Panc1 (cell line): ENCODE measurements at places on chromosomes 5 and 9. TPM values are rescaled to one million over a fixed set of nuclear protein-coding genes. Genes with fewer than 3 reads are reported as not detected.

DNA sequence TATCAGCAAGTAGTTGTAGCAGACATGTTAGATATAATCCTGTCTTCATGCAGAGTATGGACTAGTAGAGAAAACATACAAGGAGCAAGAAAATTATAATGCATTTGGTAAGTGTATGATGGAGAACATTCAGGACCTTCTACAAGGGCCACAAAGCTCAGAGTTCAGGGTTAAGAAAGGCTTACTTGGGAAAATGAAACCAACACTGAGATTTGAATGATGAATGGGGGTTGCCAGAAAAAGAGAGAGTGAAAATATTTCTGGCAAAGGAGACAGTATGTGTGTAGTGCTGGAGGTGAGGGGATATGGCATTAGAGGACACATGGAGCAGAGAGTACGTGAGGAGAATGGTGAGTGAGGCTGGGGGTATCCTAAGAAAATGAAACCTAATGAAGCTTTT, 169.8 kb upstream of the STK32A start:
- DNase-seq: no peak

DNA sequence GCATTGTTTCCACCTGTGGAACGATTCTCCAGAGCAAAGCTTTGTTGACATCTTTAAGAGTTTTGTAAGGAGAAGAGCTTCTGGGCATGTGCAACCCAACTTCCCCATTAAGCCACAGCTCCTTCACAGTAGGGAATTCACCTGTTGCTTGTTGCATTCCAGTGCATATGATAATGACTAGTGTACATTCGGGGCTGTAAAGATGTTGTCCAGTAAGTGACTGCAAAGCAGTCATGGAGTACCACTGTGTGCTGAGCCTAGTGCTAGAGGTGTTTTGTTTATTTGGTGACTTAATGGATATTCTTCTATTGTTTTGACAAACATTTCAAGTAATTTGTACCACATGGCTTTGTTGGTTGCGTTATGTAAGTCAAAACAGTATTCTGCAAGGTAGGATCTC, 12.8 kb downstream of the UGCG start:
- DNase-seq: no peak

- DNase-seq: no peak
Measured at GRCh38 chr5:178529080-178529479, 61.1 kb downstream of the COL23A1 start.

Gene SV2C
- not detected for total RNA-seq

GRCh38 chr5:79023348-79023747, 38.2 kb upstream of the ARSB start:
- no peak for DNase-seq

DNA sequence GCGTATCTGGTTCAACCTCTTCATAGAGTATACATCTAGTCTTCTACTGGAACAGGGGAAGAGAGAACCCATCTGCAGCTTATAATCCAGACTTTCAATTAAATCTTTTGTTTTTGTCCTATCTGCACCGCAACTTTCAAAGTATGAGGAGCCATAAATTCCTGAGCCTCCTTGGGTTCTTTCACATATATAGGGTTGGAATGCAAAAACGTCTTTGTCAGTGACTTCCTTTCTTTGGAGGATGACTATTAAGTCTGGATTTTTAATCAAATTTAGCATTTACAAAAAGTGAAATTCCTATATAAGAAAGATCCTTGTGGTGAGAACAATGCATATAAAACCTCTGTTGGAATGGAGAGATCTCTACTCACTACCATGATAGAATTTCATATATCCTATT, 370.8 kb downstream of the TMEM38B start:
- DNase-seq: no peak

DNA sequence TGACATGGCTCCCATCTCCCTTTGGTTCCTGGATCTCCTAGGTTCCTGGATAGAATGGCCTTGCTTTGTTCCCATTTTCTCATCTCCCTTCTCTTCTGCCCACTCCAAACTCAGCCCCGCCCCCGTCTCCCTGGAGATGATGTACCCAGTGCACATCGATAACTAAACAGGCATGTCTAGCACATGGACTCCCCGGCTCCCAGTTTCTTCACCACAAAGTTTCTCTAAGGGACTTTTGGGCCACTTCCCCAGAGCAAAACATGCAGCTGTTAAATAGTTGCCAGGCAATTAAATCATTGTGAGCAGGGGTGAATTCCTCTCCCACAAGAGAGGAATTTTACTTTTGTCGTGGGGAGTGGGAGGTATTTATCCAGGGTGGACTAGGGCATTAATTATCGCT, 259.0 kb downstream of the GADD45G start:
- no peak for DNase-seq

GRCh38 chr9:15246708-15247107, 60.3 kb downstream of the TTC39B start:
- DNase-seq: no peak

Gene CMYA5
- total RNA-seq: 0.31 TPM

DNA sequence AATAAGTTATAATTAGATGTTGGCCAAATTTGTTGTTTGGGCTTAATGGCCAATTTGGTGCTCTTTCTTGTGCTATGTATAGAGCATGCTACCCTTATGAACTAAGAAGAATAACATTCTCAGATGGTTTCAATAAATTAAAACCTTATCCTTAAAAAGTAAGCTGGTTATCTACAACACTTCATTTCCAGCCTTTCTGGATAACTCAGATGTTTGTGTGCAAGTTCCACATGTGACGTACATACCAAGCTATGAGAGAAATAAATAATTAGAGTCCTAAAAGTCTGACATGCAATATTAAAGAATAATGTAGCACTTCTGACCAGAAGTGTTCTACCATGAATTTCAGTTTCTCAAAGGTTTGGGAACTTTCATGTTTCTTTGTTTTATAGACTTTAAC, 11.7 kb downstream of the MTREX start:
- no peak for DNase-seq

DNA sequence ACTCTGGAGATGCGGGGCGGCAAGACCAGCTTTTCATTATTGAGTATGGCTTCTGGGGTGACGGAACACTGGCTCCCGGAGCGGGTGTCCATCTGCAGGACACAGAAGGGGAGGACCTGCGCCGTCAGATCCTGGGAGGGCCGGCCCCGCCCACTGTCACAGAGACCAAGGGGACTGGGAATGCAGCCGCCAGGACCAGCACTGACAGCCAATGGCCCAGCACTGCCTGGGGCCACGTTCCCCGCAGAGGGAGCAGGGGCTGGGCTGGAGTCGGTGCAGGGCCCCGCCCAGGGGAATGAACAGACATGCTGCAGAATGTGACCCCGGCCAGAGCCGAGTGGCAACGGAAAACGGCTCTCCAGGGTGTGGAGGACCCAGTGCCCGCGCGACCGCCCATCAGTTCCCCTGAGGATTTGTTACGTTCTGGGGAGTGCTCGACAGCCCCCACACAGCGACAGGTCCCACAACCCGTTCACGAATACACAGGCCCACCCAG, at the start of gene ZDHHC11:
TSS of gene ZDHHC11 (minus strand) at position 476 of the 496 bp plus-strand sequence. CDS start at position 92, 384 bp downstream.
- DNase-seq: no peak

DNA sequence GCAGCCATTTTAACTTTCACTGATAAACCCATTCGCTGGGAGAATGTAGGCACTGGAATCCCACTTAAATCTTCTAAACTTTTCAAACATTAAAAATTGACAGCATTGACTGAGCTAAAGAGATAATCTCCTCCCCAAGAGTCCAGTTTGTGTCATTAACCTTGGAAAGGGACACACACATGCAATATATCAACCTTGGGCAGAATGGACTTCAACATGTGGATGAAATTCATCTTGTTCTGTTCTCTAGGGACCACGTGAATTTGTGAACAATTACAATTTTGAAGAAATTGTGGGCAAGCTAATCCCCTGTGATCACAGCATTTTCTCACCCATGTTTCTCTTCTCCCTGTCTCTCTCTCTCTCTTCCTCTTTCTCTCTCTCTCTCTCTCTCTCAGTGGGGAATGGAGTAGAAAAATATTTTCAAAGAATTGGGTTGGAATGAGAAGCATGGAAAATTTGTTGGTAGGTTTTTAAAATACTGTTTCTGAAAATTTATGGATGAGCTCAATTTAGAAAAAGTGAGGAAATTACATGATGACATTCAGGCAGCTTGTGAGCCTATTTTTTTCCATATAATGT, 553.7 kb downstream of the EBF1 start:
- DNase-seq: no peak

GRCh38 chr9:6106711-6107339, 91.4 kb upstream of the RANBP6 start:
- no peak for DNase-seq

DNA sequence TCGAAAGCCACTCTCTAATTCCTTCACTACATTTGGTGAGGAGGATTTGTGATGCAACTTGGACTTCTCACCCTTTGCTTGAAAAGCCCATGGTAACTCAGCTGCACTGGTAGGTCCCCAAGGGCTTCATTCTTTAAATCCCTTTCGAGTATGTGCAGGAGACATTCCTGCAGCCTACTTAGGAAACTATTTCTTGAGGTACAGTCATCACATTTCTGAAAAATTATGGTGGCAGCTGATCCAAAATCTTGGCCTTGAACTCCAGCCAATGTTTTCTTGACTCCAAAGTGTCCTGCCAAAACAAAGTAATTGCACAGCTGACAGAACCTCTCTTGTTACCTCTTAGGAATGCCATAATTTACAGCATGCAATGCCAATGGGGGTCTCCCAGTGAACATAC, 99.7 kb downstream of the NPR3 start:
- DNase-seq: no peak

DNA sequence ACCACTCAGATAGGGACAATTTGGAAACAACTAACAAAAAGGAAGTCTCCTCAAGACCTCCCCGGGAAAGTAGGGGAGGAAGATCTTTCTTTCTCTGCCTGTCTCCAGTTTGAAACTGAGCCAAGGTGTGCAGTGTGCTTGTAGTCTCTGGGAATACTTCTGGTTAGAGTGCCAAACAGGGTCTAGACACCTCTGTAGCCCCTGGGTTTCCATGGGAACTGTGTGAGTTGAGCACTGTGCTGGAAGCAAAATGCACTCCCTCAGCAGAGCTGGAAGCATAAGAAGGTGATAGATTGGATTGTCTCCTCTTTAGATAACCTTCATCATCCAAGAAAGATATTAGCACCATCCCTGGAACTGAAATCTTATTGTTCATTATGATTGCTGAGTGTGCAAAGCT, 129.2 kb upstream of the TNPO1 start:
- no peak for DNase-seq

Gene ZDHHC11B
- 1.4 TPM for total RNA-seq

Gene MELK
- total RNA-seq: 112 TPM

- no peak for DNase-seq
Measured at GRCh38 chr5:18483451-18483850, 849.2 kb downstream of the TAF11L14 start.

DNA sequence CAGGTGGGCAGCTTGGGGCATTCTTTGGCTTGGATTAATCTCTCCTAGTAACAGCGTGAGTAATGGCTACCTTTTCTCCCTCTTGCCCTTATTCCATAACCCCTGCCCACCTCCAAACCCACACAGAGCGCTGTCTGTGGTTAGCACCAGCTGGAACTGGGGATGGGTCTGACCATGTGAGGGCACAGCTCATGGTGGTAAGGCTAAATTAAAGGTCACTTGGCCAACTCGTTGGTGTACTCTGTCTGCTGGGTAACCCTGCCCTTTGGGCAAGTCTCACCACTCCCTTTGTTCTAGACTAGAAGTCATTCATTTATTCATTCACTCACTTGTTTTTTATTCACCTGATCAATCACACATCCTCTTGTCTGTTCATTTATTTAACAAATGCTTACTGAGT, 27.8 kb downstream of the PPARGC1B start:
- no peak for DNase-seq

DNA sequence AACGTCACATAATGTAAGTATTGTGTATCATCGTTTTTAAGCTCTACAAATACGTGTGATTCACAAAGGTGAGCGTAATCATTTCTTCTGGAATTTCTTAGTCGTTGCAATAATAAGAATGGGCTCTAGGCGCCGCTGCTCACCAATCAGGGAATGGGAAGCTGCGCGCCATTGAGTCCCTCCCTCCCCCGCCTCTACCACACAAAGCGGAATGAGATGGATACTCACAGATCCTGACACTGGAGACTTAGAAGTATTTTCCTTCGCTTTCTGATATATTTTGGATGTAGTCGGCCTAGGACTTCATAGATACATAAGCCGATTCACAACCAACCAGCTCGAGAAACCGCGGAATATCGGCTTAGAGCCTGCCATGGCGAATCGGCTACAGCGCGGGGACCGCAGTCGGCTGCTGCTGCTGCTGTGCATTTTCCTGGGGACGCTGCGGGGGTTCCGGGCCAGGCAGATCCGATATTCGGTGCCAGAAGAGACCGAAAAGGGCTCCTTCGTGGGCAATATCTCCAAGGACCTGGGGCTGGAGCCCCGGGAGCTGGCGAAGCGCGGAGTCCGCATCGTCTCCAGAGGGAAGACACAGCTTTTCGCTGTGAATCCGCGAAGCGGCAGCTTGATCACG, at the start of gene PCDHGA11:
TSS of gene PCDHGA11 (plus strand) at position 197 of the 634 bp plus-strand sequence. CDS start at position 374, 177 bp downstream.
- DNase-seq: no peak

DNA sequence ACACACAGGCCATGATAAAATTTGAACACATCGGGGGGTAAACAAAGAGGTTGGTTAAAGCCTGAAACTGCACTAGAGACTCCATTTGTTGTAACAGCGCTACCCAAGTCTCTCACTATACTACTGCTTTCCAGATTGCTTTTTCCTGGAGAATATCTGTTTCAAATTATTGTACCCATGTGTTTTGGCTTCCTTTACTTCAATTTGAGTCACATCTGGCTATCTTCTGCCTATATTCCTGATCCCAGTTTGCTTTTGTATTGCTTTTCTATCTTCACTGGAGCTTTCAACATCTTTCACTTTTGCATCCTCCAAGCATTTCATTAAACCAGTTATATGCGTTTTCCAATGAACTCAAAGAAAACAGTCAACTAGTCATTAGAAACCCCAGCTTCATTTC, 404.7 kb downstream of the MLLT3 start:
- no peak for DNase-seq

DNA sequence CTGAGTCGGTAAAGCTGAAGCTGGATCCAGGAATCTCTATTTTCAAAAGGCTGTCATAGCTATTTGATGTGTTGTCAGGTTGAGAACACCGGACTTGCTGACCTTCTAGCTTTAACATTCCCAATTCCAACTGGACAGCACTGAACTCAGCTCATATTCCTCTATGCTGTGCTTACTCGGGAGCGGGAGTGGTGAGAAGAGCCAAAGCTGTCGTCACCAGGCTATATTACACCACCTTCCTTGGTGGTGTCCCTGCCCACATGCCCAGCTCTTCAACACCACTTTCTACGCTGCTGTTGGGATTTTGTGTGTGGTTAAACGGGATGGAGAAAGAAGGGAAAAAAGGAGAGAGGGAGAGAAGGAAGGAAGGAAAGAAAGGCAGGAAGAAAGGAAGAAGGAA, 653.6 kb downstream of the RAB3C start:
- no peak for DNase-seq

DNA sequence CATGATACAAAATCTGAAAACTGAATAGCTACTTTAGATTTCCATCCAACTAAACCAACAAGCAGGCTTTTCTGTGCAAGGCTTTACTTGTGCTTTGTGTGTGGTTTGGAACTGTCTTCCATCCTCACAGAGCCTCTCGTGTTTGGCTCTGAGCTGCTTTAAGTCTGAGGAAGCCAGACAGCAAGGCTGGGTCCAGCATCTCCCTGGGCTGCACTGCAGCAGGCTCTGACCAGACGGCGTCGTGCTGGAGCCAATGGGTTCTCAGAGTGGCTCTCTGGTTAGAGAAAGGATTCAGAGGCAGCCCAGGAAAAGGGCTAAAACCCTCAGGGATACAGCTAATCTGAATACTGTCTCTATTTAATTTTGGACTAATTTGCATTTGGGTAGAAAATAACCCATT, 207.9 kb upstream of the EFNA5 start:
- DNase-seq: no peak

GRCh38 chr5:11234501-11234911, 473.5 kb upstream of the DAP start:
- DNase-seq: no peak

Gene BSPRY
- total RNA-seq: 0.13 TPM

GRCh38 chr5:573976-574375, 38.2 kb upstream of the CEP72 start:
- DNase-seq: no peak
